ENCODE measurements at places on chromosomes 12 and 14.

GRCh38 chr12:87054226-87054625, 798.0 kb upstream of the MGAT4C start:
- no peaks in the 10 kb centered on the region for H3K36me3 ChIP-seq
- H3K4me3 ChIP-seq: no peak overlapping the region
- H3K27ac ChIP-seq: no peak overlapping the region
- no peaks in the 10 kb centered on the region for H3K4me1 ChIP-seq

GRCh38 chr12:65755596-65755978, 68.7 kb upstream of the HMGA2 start:
- no peaks in the 10 kb centered on the region for H3K27me3 ChIP-seq
- no peak for DNase-seq
- no peak overlapping the region for H3K27ac ChIP-seq
- H3K36me3 ChIP-seq: no peaks in the 10 kb centered on the region
- no peak overlapping the region for H3K4me3 ChIP-seq

- no peak overlapping the region for H3K27ac ChIP-seq
- H3K4me1 ChIP-seq: no peaks in the 10 kb centered on the region
- H3K27me3 ChIP-seq: no peaks in the 10 kb centered on the region
- H3K4me3 ChIP-seq: no peak overlapping the region
- no peaks in the 10 kb centered on the region for H3K36me3 ChIP-seq
Measured at GRCh38 chr12:76220980-76221379, 127.2 kb downstream of the BBS10 start.

- no peak overlapping the region for H3K4me3 ChIP-seq
- H3K27me3 ChIP-seq: no peaks in the 10 kb centered on the region
- no peak overlapping the region for H3K27ac ChIP-seq
- no peaks in the 10 kb centered on the region for H3K4me1 ChIP-seq
Measured at GRCh38 chr12:33634544-33634943, 194.9 kb upstream of the SYT10 start.

GRCh38 chr12:114476159-114476558, 70.2 kb upstream of the TBX5 start:
- DNase-seq: no peak
- H3K27ac ChIP-seq: no peak overlapping the region
- H3K4me3 ChIP-seq: no peak overlapping the region
- H3K27me3 ChIP-seq: peaks cover 6% of the 10 kb centered on the region
- H3K4me1 ChIP-seq: peaks cover 15% of the 10 kb centered on the region

GRCh38 chr12:108193917-108194316, 64.8 kb downstream of the WSCD2 start:
- no peaks in the 10 kb centered on the region for H3K27me3 ChIP-seq
- H3K36me3 ChIP-seq: no peaks in the 10 kb centered on the region
- no peak overlapping the region for H3K4me3 ChIP-seq
- H3K27ac ChIP-seq: no peak overlapping the region
- no peak for DNase-seq

- H3K4me1 ChIP-seq: peaks cover 6% of the 10 kb centered on the region
- H3K36me3 ChIP-seq: no peaks in the 10 kb centered on the region
- H3K27me3 ChIP-seq: no peaks in the 10 kb centered on the region
- no peak for DNase-seq
- H3K27ac ChIP-seq: no peak overlapping the region
Measured at GRCh38 chr12:1553987-1554982, 40.1 kb downstream of the FBXL14 start.

DNA sequence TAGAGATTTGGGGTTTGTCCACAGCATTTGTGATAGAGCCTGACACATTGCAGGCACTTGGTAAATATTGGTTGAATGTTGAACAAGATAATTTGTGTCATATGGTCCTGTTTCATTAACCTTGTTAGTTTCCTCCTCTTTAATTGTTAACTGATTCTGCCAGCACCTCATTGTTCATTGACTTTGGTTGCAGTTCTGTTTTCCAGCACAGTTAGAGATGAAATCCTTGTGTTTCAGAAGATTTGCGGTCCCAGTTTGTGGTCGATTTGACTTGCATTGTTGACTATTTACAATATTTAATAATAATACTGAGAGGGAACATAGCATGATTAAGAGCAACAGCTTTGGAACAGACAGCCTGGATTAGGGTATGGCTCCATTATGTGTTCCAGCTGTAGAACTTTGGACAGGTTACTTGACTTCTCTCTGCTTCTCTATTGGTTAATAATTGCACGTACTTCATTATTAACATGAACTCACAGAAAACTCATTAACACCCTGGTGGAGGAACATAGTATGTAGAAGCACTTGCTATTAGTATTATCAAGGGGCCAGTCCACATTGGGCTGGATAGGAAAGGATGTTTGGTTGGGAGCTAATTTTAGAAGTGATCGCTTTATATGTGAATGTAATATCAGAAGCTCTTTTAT, 8.7 kb downstream of the DRAM1 start:
- H3K4me1 ChIP-seq: no peaks in the 10 kb centered on the region
- no peak for DNase-seq
- no peaks in the 10 kb centered on the region for H3K36me3 ChIP-seq
- no peak overlapping the region for H3K27ac ChIP-seq
- H3K4me3 ChIP-seq: no peak overlapping the region

- no peak overlapping the region for H3K4me3 ChIP-seq
- no peak overlapping the region for H3K27ac ChIP-seq
- no peaks in the 10 kb centered on the region for H3K27me3 ChIP-seq
- no peak for DNase-seq
- H3K4me1 ChIP-seq: no peaks in the 10 kb centered on the region
Measured at GRCh38 chr14:74685056-74685455, 27.8 kb downstream of the AREL1 start.

- DNase-seq: no peak
- H3K36me3 ChIP-seq: no peaks in the 10 kb centered on the region
- no peak overlapping the region for H3K4me3 ChIP-seq
- no peak overlapping the region for H3K27ac ChIP-seq
- H3K27me3 ChIP-seq: no peaks in the 10 kb centered on the region
Measured at GRCh38 chr14:104555430-104556255, 23.9 kb upstream of the C14orf180 start.

GRCh38 chr12:102483466-102483865, 3.1 kb upstream of the IGF1 start:
- H3K4me1 ChIP-seq: peaks cover 9% of the 10 kb centered on the region
- no peaks in the 10 kb centered on the region for H3K27me3 ChIP-seq
- H3K4me3 ChIP-seq: no peak overlapping the region
- no peak overlapping the region for H3K27ac ChIP-seq
- H3K36me3 ChIP-seq: no peaks in the 10 kb centered on the region
- DNase-seq: no peak

- H3K36me3 ChIP-seq: no peaks in the 10 kb centered on the region
- H3K27me3 ChIP-seq: no peaks in the 10 kb centered on the region
- H3K4me1 ChIP-seq: no peaks in the 10 kb centered on the region
- H3K4me3 ChIP-seq: no peak overlapping the region
- DNase-seq: no peak
Measured at GRCh38 chr12:115046805-115047204, 362.8 kb upstream of the TBX3 start.

- H3K36me3 ChIP-seq: no peaks in the 10 kb centered on the region
- H3K27me3 ChIP-seq: no peaks in the 10 kb centered on the region
- no peak overlapping the region for H3K4me3 ChIP-seq
Measured at GRCh38 chr12:75742048-75742447, 230.6 kb upstream of the KRR1 start.

All from vagina (tissue), 2 donors.